ENCODE measurements at places on chromosomes 4 and X. TPM values are rescaled to one million over a fixed set of nuclear protein-coding genes. Genes with fewer than 3 reads are reported as not detected.

DNA sequence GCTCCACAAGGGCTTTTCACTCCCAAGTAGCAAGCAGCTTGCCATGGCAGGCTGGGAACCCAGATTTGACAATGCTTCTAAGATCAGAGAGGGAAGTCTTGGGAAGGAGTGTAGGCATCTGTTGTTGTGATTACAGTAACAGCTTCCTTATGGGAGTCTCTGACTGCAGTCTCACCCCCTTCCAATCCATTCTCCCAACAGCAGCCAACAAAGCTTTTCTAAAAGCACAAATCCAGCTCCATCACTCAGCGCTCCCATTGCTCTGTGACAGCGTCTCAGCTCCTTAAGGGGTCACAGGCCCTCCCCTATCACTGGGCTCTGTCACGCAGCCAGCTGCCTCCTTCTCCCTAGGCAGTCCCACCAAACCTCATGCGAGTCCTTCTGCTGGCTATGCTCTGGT, 7.1 kb downstream of the IGFBP7 start:
- DNase-seq = no peak

GRCh38 chr4:48021100-48021499, 4.5 kb downstream of the NIPAL1 start:
- no peak for DNase-seq

DNA sequence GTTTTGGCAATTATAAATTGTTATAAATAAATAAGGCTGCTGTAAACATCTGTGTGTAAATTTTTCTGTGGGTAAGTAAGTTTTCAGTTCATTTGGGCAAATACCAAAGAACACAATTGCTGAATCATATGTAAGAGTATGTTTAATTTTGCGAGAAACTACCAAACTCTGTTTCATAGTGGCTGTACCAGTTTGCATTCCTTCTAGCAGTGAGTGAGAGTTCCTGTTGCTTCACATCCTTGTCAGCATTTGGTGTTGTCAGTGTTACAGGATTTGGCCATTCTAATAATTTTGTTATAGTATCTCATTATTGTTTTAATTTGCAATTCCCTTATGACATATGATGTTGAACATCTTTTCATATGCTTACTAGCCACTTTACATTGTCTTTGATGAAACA, 48.4 kb downstream of the ARFIP1 start:
- DNase-seq = no peak

DNA sequence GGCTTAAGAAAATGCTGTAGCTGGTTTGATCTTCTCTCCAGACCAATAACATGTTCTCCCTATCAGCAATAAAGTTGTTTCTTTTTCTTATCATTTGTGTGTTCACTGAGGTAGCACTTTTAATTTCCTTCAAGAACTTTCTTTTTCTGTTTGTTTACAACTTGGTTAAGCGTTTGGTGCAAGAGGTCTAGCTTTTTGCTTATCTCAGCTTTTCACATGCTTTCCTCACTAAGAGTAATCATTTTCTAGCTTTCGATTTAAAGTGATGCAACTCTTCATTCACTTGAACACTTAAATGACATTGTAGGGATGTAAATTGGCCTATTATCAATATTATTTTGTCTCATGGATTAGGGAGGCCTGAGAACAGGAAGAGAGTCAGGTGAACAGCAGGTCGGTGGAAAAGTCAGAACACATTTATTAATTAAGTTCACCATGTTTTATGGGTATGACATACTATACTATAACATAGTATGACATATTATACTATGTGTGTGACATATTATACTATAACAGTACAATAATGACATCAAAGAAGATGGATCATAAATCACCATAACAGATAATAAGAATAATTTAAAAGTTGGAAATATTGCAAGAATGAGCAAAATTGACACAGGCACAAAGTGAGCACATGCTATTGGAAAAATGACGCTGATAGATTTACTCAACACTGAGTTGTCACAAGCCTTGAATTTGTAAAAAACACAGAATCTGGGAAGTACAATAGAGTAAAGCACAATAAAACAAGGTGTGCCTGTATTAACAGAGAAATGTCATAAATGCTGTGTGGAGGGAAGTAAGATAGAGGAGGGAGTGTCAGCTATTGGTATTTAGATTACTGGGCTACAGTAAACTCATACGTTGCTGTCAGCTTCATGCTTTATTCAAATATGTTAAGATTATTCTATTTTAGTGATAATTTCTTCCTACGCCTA, 218.6 kb upstream of the SLC7A11 start:
- no peak for DNase-seq

- no peak for DNase-seq
Observed at GRCh38 chrX:66018585-66019309, 21.1 kb downstream of the VSIG4 start.

DNA sequence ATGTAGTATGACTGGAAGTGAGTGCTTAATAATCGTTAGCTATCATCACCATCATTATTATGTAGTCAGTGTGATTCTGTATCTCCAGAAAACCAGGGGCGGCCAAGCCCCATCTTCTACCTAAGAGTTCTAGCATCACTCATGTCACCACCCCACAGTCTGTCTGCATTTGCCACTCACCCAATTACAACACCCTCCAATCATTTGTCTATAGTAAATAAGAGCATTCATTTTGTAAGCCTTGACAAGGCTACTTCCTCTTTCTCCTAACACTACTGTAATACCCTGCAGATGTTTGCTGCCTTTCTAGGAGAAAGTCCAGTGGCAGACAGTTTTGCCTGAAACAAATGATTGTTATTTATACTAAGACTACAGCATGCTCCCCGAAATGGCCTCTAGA, 15.8 kb upstream of the IL21 start:
- no peak for DNase-seq

GRCh38 chr4:142671516-142671915, 174.6 kb downstream of the INPP4B start:
- no peak for DNase-seq

Gene SATL1
- total RNA-seq = 0.18 TPM

Gene OTC
- not detected for total RNA-seq
